ENCODE measurements at places on chromosomes 7 and 10.

GRCh38 chr7:128838981-128839731, 8.9 kb downstream of the FLNC start:
- DNase-seq = no peak

DNA sequence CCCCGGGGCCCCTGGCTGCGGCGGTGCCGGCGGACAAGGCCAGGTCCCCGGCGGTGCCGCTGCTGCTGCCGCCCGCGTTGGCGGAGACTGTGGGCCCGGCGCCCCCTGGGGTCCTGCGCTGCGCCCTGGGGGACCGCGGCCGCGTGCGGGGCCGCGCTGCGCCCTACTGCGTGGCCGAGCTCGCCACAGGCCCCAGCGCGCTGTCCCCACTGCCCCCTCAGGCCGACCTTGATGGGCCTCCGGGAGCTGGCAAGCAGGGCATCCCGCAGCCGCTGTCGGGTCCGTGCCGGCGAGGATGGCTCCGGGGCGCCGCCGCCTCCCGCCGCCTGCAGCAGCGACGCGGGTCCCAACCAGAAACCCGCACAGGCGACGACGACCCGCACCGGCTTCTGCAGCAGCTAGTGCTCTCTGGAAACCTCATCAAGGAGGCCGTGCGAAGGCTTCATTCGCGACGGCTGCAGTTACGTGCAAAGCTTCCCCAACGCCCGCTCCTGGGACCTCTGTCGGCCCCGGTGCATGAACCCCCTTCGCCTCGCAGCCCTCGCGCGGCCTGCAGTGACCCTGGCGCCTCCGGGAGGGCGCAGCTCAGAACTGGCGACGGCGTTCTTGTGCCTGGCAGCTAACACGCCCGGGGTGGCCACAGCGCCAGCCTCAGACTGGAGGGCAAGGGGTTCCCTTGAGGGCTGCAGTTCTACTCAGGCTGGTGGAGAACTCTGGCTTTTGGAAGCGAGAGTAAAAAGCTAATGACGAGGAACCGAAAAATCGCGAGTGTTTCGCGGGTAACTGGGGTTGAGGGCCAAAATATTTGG, 804 bp downstream of the FRAT1 start:
- DNase-seq = no peak

DNA sequence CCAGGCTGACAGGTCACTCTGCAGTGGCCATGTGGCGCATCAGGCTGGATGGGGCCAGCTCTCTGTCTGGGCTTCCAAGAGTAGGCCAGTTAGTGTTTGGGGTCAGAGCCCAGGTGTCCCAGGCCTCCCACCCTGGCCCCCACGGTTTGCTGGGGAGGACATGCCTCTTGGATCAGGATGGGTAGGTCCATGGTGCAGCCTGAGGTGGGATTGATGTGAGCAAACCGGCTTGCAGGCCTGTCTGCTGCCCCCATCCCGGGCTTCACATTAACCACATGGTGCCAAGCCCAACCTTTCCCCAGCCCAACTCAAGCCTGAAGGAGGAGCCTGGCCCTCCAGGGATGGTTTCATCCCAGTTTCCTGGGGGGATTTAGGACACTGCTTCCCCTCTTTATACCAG, 39.2 kb downstream of the LDB3 start:
- no peak for DNase-seq

DNA sequence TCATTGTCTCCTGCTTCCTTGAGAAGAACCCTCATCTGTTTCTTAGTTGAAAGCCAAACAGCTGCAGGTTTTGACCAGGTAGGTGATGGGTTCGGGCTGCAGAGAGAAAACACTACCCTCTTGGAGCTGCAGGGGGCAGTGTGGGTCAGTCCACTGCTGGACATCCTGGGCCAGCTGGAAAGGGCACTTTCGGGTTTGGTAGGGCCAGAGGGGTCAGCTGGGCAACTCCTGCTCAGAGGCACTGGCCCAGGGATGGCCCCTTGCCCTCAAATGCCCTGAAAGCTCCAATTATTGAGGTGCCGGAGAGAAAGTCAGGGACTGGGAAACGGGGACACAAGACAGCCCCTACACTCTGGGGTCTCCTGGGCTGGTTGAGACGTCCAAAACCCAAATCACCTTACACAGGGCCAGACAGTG, 90.7 kb downstream of the MKI67 start:
- no peak for DNase-seq

GRCh38 chr7:23717788-23718187, 7.8 kb downstream of the STK31 start:
- no peak for DNase-seq

- DNase-seq = no peak
Measured at GRCh38 chr10:13047529-13048206, 46.2 kb upstream of the CCDC3 start.

- peak; percentile 60 for DNase-seq
Measured at GRCh38 chr7:43647339-43647672, 64.4 kb downstream of the STK17A start.

Measured in NCI-H2029 (cell line).